Metanephros (tissue), 2 donors: ENCODE measurements at places on chromosomes 16 and 17. TPM values are rescaled to one million over a fixed set of nuclear protein-coding genes. Genes with fewer than 3 reads are reported as not detected.

Gene ARL4D
- total RNA-seq: 20.8 TPM

Gene TOP3A
- total RNA-seq: 26.6 TPM

Gene GSDMA
- total RNA-seq: not detected

Gene RAPGEFL1
- 5.7 TPM for total RNA-seq

Gene OR4D1
- total RNA-seq: not detected

Gene ZG16
- not detected for total RNA-seq

Gene RCVRN
- total RNA-seq: not detected

Gene KATNB1
- 21.7 TPM for total RNA-seq

Gene TGFB1I1
- total RNA-seq: 47.1 TPM

Gene CD79B
- total RNA-seq: 6.8 TPM

Gene ZBTB4
- 31.0 TPM for total RNA-seq

Gene PRR29
- 0.99 TPM for total RNA-seq
